ENCODE measurements at places on chromosomes 6 and 20. TPM values are rescaled to one million over a fixed set of nuclear protein-coding genes. Genes with fewer than 3 reads are reported as not detected.

The BPIFA1 gene
- not detected for total RNA-seq

DNA sequence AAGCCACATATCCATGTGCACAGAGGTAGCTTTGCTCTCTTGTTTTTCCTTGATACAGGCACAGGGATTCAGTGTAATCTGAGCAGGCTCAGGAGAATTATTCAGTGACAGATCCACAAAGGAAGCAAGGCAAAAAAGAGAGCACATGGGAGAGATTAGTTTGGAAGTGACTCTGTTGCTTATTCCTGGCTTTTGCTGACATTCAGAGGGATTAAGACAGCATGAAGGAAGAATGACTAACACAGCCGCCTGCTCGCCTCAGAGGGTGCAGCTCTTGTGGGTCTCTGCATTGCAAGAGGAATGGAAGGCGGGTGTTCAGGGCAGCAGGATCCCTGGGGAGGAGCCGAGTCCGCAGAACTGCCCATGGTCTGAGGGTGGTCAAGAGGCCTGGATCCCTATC is 203.4 kb upstream of the KCNQ5 start:
- DNase-seq, result no peak
- no peak overlapping the region for H3K27ac ChIP-seq
- H3K36me3 ChIP-seq, result no peaks in the 10 kb centered on the region
- H3K4me1 ChIP-seq, result no peaks in the 10 kb centered on the region

The LY86 gene
- 1.4 TPM for total RNA-seq

- H3K36me3 ChIP-seq, result no peaks in the 10 kb centered on the region
- peak overlapping the region; percentile 60 for H3K27ac ChIP-seq
- H3K27me3 ChIP-seq, result peaks cover 37% of the 10 kb centered on the region
- no peak for DNase-seq
- peaks cover 13% of the 10 kb centered on the region for H3K4me1 ChIP-seq
- peak overlapping the region; percentile 69 for H3K4me3 ChIP-seq
These were observed 13.0 kb downstream of the RPP21 start for GRCh38 chr6:30357678-30358540.

The KIF6 gene
- total RNA-seq, result 2.6 TPM

DNA sequence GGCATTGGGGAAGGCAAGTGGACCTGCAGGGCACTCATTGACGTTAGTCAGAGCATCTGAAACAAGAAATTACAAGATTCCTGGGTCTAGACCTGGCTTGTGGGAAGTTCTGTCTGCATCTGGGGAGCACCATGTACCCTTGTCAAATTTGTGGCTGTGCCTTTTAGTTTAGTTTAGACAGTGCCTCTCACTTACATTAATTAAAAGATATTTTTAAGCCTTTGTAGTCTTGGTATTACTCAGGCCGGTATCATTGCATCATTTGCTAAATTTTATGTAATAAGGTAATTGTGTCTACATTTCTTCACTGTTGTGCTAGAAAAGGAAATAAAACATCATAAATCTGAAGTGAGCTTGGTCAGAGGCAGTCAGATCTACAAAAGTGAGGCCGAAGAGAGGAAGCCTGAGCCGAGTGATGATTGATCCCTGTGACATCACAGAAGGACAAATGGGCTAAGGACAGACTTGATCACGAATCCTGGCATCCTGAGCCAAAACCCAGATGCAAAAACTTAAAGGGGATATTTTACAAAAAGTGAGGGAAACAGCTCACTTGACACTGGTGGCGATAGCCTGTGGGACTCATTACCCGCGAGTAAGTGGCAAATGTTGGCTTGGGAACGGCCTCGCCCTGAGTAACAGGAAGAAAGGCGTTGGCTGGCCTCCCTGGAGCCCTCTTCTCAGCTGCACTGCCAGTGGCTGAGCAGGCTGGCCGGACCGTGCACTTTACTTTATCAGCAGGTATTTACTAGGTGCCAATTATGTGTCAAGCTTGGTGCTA is 106.5 kb downstream of the TCP11 start:
- DNase-seq, result no peak
- peaks cover 23% of the 10 kb centered on the region for H3K36me3 ChIP-seq
- peak overlapping the region; percentile 6 for H3K4me3 ChIP-seq

The FAM83C gene
- not detected for total RNA-seq

DNA sequence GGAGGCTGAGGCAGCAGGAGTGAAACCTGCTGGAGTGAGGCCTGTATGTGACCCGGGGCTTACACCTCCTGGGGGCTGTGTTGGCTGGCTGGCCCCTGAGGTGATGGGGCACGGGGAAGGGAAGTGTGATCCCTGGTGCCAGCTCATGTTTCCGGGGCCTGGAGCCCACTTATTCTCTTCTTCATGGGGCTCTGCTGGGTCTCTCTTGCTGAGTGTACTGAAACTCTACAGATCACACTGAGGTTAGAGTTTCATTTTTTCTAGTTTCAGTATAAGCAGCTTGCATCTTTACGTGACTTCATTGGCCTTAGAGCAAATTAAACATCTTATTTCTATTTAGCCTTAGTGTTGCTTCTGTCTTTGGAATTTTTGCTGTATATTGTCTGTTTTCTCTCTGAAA is 96.2 kb downstream of the ANKS1A start:
- no peak overlapping the region for H3K27ac ChIP-seq
- no peak overlapping the region for H3K4me3 ChIP-seq
- peaks cover 15% of the 10 kb centered on the region for H3K4me1 ChIP-seq

DNA sequence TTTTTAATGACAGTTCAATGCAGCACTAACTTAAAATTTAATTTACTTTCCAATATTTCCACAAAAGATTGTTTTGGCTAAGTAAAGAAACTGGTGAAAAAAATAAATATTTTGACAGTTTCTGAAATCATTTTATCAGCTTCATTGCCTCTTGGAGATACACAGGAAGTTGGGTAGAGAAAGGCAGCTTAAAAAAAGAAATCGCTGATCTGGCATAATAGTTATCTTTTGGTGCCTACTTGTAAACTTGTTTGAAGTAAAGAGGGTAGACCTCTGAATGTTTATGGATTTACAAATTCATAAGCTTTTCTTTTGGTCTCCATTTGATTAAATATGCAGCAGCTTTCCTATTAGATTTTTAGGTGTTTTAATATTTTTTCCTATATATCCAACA is 103.4 kb downstream of the RTN4IP1 start:
- no peaks in the 10 kb centered on the region for H3K36me3 ChIP-seq
- no peak overlapping the region for H3K27ac ChIP-seq
- no peaks in the 10 kb centered on the region for H3K27me3 ChIP-seq

- DNase-seq, result peak; percentile 57
- H3K4me3 ChIP-seq, result no peak overlapping the region
- no peaks in the 10 kb centered on the region for H3K27me3 ChIP-seq
- peaks cover 45% of the 10 kb centered on the region for H3K4me1 ChIP-seq
- peak overlapping the region; percentile 9 for H3K27ac ChIP-seq
These were observed 26.7 kb upstream of the YWHAB start for GRCh38 chr20:44858606-44859360.

- H3K4me1 ChIP-seq, result no peaks in the 10 kb centered on the region
- H3K27me3 ChIP-seq, result no peaks in the 10 kb centered on the region
- H3K27ac ChIP-seq, result no peak overlapping the region
- no peak for DNase-seq
- H3K4me3 ChIP-seq, result no peak overlapping the region
- no peaks in the 10 kb centered on the region for H3K36me3 ChIP-seq
These were observed 92.9 kb downstream of the TFAP2C start for GRCh38 chr20:56722042-56722441.

DNA sequence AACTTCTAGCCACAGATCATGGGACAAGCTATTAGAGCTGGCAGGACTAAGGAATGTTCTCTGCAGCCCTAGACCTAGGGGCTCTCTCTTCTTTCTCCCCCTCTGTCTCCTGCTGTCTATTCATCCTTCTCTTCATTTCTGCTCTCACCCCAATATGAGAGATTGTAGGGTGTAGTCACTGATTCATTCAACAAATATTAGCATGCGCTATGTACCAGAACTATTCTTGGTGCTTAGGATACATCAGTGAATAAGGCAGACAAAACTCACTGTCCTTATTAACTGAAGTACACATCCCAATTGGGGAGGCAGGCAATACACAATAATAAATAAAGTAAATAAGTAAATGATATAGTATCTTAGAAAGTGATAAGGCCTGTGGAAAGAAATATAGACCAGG is 14.7 kb upstream of the SIRPB2 start:
- no peaks in the 10 kb centered on the region for H3K4me1 ChIP-seq
- H3K27me3 ChIP-seq, result peaks cover 16% of the 10 kb centered on the region
- H3K36me3 ChIP-seq, result no peaks in the 10 kb centered on the region
- H3K27ac ChIP-seq, result no peak overlapping the region
- no peak overlapping the region for H3K4me3 ChIP-seq

The RAMACL gene
- 1.2 TPM for total RNA-seq

DNA sequence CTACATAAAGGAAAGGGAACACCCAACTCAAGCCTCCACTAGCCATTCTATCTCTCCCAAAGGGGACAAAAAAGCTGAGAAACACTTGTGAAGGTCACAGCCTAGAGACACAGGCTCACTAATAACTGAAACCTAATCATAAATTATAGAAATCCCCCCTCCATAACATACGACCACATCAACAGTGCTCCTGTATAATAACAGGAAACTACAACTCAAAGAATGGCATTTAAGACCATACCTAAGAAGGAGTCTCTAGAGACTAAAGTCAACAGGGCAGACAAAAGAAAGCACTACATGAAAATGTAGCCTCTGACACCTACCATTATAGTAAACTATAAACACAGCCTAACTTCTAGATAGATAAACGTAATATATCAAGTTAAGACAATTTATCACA is 82.7 kb downstream of the THEMIS start:
- no peak overlapping the region for H3K4me3 ChIP-seq
- H3K27ac ChIP-seq, result no peak overlapping the region
- DNase-seq, result no peak
- no peaks in the 10 kb centered on the region for H3K27me3 ChIP-seq

DNA sequence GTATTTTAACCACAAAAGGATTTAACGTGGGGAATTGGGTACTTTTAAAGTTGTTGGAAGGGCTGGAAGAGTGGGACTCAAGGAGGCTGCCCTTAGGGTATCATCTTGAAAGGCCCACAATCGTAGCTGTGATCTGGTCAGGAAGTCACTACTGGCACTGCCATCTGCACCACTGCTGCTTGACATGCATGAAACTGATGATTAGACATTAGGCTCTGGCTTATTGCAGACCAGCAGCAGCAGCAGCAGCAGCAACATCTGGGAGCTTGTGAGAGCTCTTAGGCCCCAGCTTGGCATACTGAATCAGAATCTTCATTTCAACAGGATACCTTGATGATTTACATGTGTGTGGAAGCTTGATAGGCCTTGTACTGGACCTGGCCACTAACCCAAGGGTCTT is 68.6 kb downstream of the PHF20 start:
- peaks cover 20% of the 10 kb centered on the region for H3K36me3 ChIP-seq
- H3K27me3 ChIP-seq, result no peaks in the 10 kb centered on the region
- no peaks in the 10 kb centered on the region for H3K4me1 ChIP-seq
- no peak for DNase-seq
- no peak overlapping the region for H3K27ac ChIP-seq
- no peak overlapping the region for H3K4me3 ChIP-seq

DNA sequence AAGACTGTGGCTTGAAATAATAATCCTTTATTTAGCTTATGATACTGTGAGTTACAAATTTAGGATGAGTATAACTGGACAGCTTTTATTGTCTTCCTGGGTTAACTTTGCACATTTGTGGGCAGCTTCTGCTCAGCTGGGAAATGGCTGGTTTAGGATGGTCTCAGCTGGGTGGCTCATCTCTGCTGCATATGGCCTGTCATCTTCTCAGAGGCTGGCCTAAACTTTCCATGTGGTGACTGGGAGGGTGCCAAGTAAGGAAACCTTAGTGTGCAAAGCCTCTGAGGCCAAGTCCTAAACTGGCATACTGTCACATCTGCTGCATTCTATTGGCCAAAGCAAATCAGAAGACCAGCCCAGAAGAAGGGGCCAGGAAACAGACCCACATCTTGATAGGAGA is 40.2 kb downstream of the BTBD3 start:
- H3K36me3 ChIP-seq, result no peaks in the 10 kb centered on the region
- no peak for DNase-seq
- H3K4me1 ChIP-seq, result no peaks in the 10 kb centered on the region
- no peak overlapping the region for H3K4me3 ChIP-seq

GRCh38 chr6:81002126-81002525 is 750.4 kb downstream of the TENT5A start:
- H3K27ac ChIP-seq, result no peak overlapping the region
- H3K4me1 ChIP-seq, result no peaks in the 10 kb centered on the region
- no peak overlapping the region for H3K4me3 ChIP-seq
- H3K27me3 ChIP-seq, result no peaks in the 10 kb centered on the region
- H3K36me3 ChIP-seq, result no peaks in the 10 kb centered on the region

GRCh38 chr20:48789781-48790472 is 37.9 kb downstream of the PREX1 start:
- H3K36me3 ChIP-seq, result no peaks in the 10 kb centered on the region
- no peak overlapping the region for H3K4me3 ChIP-seq
- DNase-seq, result no peak
- peaks cover 36% of the 10 kb centered on the region for H3K4me1 ChIP-seq
- no peaks in the 10 kb centered on the region for H3K27me3 ChIP-seq

DNA sequence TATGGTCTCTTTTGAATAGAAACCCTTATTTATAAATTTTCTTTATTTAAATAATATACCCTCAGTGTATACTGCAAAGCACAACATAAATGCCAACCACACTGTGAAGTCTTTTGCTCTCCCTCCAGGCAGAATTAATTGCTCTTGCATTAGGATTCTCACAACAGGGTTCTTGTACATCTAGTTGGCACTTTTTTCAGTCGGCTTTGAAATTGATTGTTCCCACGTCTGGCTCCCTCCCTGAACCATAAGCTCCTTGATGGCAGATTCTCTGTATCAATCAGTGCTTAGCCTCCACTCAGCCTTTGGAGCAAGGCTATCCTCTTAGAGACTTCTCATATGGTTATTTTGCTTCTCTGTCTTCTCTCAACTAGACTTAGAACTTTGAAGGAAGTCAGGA is 288.0 kb upstream of the POU3F2 start:
- H3K27me3 ChIP-seq, result no peaks in the 10 kb centered on the region
- no peak for DNase-seq
- no peak overlapping the region for H3K27ac ChIP-seq

DNA sequence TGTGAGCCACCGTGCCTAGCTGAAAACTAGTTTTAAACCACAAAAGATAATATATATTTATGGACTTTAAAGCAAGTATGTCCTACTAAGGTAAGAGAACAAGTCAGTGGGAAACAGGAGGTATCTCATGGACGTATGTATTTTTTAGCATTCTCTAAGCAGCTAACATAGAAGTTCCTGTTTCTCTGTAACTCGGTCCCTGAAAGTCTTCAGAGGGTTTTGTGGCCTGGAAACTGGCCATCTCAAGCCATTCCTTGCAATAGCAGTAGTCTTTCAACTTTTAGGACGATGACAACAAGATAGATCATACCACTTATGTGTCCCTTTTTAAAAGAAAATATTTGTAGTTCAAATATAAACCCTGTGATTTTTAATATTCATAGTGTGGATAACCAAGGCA is 95.6 kb upstream of the RALGAPA2 start:
- H3K4me1 ChIP-seq, result no peaks in the 10 kb centered on the region
- DNase-seq, result no peak
- H3K4me3 ChIP-seq, result no peak overlapping the region
- no peak overlapping the region for H3K27ac ChIP-seq
- no peaks in the 10 kb centered on the region for H3K27me3 ChIP-seq
- no peaks in the 10 kb centered on the region for H3K36me3 ChIP-seq

- no peaks in the 10 kb centered on the region for H3K27me3 ChIP-seq
- H3K4me3 ChIP-seq, result no peak within 1 kb of the TSS
- H3K4me1 ChIP-seq, result no peaks in the 10 kb centered on the region
These were observed at the start of gene SLC22A1 for GRCh38 chr6:160121558-160121957. TSS of gene SLC22A1 (plus strand) at chr6:160121815. CDS start at chr6:160121936, 121 bp downstream.

Measured in esophagus muscularis mucosa (tissue), 4 donors.